ENCODE measurements at places on chromosomes 12 and 14. TPM values are rescaled to one million over a fixed set of nuclear protein-coding genes. Genes with fewer than 3 reads are reported as not detected.

Gene TAC3
- total RNA-seq: not detected

Gene DEGS2
- 0.54 TPM for total RNA-seq

Gene MGAT4C
- 64.8 TPM for total RNA-seq

Gene COX8C
- total RNA-seq: not detected

Gene AICDA
- not detected for total RNA-seq

DNA sequence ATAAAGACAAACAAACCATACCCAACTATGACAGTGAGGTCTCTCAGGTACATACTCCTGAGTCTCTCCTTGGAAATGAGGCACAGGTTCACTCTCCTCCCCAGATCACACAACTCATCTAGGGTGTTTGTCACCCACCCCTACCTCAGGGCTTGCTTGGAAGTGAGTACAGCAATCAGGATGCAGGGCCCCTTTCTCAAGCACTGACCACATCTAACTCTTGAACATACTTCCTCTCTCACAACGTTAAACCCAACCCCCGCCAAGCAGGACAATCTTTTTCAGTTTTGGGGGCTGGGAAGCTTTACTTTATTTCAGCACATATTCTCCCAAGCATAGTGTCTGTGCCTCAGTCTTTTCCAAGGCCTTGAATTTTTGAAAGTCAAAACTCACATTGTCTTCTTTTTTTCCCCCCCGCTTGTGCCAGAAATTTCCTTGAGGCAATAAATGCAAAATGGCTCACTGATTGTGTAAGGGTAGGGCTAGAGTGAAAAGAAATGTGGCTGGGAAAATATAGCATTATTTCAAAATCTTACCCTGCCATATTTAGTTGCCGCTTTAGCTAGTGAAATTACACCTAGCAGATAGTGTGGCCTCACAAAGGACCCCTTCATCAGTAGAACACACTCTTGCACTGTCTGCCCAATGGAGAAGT, 2.4 kb upstream of the GPR65 start:
- no peak overlapping the region for H3K27ac ChIP-seq
- no peaks in the 10 kb centered on the region for H3K27me3 ChIP-seq
- H3K4me3 ChIP-seq: no peak overlapping the region

DNA sequence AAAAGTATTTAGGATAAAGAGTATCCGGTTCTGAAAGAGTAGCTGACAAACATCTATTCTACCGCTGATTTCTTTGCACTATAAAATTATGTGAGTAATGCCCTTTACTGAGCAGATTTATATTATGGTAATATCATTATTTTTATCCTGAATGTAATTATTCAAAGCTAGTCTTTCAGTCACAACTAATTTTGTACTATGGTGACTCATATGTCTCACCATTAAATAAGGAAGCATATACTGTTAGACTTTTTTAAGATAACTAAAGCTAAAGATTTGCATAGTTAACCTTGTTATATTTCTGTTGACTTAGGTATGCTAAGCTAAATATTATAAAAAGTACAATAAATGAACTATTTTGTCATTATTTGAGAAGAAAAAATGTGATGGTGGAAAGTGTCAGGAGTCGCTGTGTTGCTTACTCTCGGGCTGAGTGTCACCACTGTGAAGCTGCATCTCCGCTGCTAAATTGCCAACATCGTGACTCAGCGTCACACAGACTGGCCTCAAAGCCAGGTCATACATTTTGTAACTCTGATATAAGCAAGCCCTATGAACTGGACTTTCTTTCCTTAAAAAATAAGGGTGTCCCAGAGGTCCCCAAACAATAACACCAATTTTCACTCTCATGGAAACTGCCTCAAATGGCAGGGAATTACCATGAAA, 69.1 kb upstream of the SSTR1 start:
- no peaks in the 10 kb centered on the region for H3K4me1 ChIP-seq
- no peak overlapping the region for H3K27ac ChIP-seq
- no peak overlapping the region for H3K4me3 ChIP-seq
- no peaks in the 10 kb centered on the region for H3K36me3 ChIP-seq
- H3K27me3 ChIP-seq: no peaks in the 10 kb centered on the region

GRCh38 chr12:76449583-76449982, 101.4 kb upstream of the BBS10 start:
- H3K27me3 ChIP-seq: no peaks in the 10 kb centered on the region
- no peak overlapping the region for H3K27ac ChIP-seq
- no peaks in the 10 kb centered on the region for H3K4me1 ChIP-seq
- H3K4me3 ChIP-seq: no peak overlapping the region
- no peaks in the 10 kb centered on the region for H3K36me3 ChIP-seq

- no peak for DNase-seq
- H3K4me1 ChIP-seq: no peaks in the 10 kb centered on the region
- H3K27me3 ChIP-seq: no peaks in the 10 kb centered on the region
- H3K27ac ChIP-seq: no peak overlapping the region
- H3K4me3 ChIP-seq: no peak overlapping the region
- no peaks in the 10 kb centered on the region for H3K36me3 ChIP-seq
Observed at GRCh38 chr14:52835122-52835903, 43.9 kb upstream of the GNPNAT1 start.

DNA sequence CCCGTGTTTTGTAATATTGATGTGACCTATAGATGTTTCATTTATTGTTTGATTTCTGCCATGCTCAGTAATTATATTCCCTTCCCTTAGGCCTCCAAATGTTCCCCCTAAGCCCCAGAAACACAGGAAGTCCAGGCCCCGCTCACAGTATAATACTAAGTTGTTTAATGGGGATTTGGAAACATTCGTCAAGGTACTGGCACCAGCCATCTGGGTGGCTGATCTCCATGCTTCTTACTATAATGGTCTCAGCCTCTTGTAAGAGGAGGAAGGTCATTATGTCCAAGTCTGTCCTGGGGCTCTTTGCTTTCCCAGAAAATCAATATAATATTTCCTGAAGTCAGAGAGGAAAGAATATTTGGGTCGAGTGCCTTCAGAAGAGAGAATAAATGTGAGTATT, 130.9 kb downstream of the KICS2 start:
- H3K27me3 ChIP-seq: no peaks in the 10 kb centered on the region
- no peak overlapping the region for H3K27ac ChIP-seq
- H3K36me3 ChIP-seq: no peaks in the 10 kb centered on the region
- DNase-seq: no peak
- H3K4me1 ChIP-seq: peaks cover 15% of the 10 kb centered on the region

DNA sequence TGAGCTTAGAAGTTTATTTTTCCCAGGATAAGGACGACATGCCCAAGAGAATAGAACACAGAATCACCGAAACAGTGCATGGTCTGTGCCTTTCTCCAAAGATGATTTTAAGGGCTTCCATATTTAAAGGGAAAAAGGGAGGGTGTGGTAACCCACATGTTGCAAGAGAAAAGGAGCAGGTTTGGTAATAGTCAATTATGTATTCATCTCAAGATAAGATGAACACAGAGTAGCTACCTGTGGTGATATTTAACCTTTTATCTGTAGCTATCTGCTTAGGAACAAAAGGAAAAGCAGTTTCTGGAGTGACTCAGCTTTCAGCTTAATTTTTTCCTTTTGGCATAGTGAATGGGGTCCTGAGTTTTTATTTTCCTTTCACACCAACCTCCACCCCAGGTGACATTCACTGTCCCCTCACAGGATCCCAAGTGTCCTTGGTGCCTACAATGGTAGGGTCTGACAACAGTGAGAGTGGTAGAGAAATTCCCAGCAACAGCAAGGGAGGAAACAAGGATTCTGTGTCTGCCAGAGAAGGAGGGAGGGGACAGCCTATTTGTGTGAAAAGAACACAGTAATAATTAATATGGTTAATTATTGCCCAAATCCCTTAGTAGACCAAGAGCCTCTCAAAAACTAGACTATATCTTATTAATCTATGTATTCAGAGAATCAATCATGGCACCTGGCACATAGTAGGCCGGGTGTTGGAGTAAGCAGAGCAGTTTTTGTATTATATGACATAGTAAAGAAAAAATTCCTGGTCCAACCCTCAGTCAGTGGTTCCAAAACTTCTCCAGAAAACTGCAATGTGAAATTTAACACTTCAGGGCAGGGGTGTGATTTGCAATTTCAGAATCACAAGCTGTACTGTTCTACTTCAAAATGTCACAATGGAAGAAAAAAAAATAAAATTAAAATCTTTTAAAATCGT, 154.5 kb downstream of the PHLDA1 start:
- peak overlapping the region; percentile 48 for H3K27ac ChIP-seq
- no peak for DNase-seq
- H3K4me3 ChIP-seq: no peak overlapping the region
- no peaks in the 10 kb centered on the region for H3K27me3 ChIP-seq
- no peaks in the 10 kb centered on the region for H3K36me3 ChIP-seq

GRCh38 chr14:30252783-30253674, 305.9 kb upstream of the G2E3 start:
- no peak overlapping the region for H3K4me3 ChIP-seq
- H3K27me3 ChIP-seq: no peaks in the 10 kb centered on the region
- no peaks in the 10 kb centered on the region for H3K4me1 ChIP-seq

- peaks cover 20% of the 10 kb centered on the region for H3K4me1 ChIP-seq
- H3K36me3 ChIP-seq: no peaks in the 10 kb centered on the region
- peak overlapping the region; percentile 97 for H3K27ac ChIP-seq
Observed at GRCh38 chr14:54489731-54490444, 1.1 kb upstream of the GMFB start.

GRCh38 chr12:17661250-17661649, 428.7 kb downstream of the RERGL start:
- H3K4me3 ChIP-seq: no peak overlapping the region
- no peak overlapping the region for H3K27ac ChIP-seq
- no peaks in the 10 kb centered on the region for H3K27me3 ChIP-seq
- H3K36me3 ChIP-seq: no peaks in the 10 kb centered on the region
- no peak for DNase-seq

DNA sequence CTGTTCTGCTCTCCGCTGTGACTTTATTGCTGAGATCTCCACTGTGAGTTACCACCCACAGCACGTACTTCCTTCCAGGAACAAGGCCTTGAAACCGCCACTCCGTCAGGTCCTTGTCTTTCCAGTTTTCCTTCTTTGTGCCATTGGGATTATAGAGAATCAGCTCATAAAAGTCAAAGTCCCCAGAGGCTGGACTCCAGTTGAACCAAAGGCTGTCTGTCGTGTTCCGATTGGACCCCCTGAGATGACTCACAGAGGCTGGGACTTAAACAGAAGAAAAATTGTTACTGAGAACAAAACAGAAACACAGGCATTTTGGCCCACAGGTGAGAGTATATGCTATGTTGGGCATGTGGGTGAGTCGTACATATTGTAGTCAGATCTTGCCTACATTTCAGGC, 76.6 kb downstream of the PTPRB start:
- no peaks in the 10 kb centered on the region for H3K36me3 ChIP-seq
- no peaks in the 10 kb centered on the region for H3K27me3 ChIP-seq
- no peaks in the 10 kb centered on the region for H3K4me1 ChIP-seq
- no peak for DNase-seq

DNA sequence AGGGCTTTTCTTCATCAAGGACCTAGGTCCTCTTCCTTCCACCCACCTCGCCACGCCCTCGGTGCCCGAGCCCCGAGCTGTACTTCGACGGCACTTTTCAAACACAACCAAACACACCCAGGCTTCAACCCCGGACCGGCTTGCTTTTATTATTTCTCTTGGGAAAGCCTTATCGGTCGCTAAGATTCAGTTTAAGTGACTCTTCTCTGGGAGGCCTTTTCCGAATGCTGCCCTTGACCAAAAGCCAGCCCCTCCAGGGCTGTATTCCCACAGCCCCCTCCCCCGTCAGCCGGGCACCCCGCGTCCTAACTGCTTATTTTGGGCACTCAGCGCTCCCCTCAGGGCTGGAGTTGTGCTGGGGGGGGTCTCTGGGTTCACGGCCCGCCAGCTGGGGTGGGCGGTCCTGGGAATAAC, 644 bp upstream of the PPP4R4 start:
- peak overlapping the region; percentile 53 for H3K27ac ChIP-seq

- H3K27ac ChIP-seq: no peak overlapping the region
- H3K27me3 ChIP-seq: no peaks in the 10 kb centered on the region
- no peaks in the 10 kb centered on the region for H3K4me1 ChIP-seq
- DNase-seq: no peak
- H3K36me3 ChIP-seq: no peaks in the 10 kb centered on the region
Observed at GRCh38 chr14:33774723-33775470, 176.0 kb downstream of the EGLN3 start.

DNA sequence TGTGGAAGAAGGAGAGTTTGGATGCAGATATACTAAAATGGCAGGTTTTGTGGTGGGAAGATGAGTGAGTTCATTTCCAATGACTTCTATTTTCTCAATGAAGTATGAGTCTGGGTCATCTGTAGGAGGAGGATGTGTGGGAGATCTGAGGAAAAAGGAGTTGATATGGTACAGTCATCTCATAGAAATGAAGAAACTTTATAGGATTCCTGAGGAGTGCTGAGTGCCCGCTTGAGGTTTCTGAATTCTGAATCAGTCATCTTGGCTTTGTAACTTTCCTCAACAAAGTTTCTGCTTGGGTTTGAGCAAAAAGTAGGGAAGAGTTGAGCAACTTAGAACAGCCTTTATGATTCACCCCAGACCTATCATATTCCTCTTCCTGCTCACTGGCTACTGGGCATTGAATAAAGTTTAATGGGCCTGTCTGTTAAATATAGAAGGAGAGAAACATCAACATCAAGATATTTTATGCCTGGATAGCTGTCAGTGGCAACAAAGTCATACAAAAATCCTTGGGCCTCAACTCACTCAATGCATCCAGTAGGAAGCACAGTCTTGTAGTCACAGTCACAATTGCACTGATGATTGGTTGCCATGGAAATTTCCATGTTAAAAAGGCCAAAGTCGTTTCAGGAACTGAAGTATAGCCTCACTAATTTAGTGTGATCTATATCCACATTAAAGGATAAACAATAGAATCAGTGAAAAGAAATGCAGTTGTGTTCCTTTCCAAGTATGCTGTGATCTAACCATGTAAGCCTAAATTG, 284.7 kb downstream of the DUSP6 start:
- no peak for DNase-seq
- no peak overlapping the region for H3K27ac ChIP-seq
- no peaks in the 10 kb centered on the region for H3K27me3 ChIP-seq

GRCh38 chr14:72844524-72844923, 49.4 kb downstream of the DPF3 start:
- H3K27me3 ChIP-seq: no peaks in the 10 kb centered on the region
- no peaks in the 10 kb centered on the region for H3K36me3 ChIP-seq
- no peak overlapping the region for H3K4me3 ChIP-seq
- H3K27ac ChIP-seq: no peak overlapping the region
- no peak for DNase-seq

GRCh38 chr14:54627540-54628363, 60.8 kb downstream of the SAMD4A start:
- DNase-seq: no peak
- H3K4me1 ChIP-seq: no peaks in the 10 kb centered on the region
- no peaks in the 10 kb centered on the region for H3K27me3 ChIP-seq

DNA sequence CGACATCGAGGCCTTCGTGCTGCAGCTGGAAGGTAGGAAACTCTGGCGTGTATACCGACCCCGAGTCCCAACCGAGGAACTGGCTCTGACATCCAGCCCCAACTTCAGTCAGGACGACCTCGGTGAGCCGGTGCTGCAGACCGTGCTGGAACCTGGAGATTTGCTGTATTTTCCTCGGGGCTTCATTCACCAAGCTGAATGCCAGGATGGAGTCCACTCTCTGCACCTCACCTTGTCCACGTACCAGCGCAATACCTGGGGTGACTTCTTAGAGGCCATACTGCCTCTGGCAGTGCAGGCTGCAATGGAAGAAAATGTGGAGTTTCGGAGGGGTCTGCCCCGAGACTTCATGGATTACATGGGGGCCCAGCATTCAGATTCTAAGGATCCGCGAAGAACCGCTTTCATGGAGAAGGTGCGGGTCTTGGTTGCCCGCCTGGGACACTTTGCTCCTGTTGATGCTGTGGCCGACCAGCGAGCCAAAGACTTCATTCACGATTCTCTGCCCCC, 1.4 kb downstream of the RIOX1 start:
- no peak overlapping the region for H3K4me3 ChIP-seq
- no peaks in the 10 kb centered on the region for H3K36me3 ChIP-seq
- DNase-seq: no peak
- peaks cover 15% of the 10 kb centered on the region for H3K4me1 ChIP-seq

GRCh38 chr14:69687606-69688298, 76.4 kb downstream of the SUSD6 start:
- DNase-seq: no peak
- no peaks in the 10 kb centered on the region for H3K27me3 ChIP-seq
- H3K4me3 ChIP-seq: no peak overlapping the region
- peak overlapping the region; percentile 18 for H3K27ac ChIP-seq

Measured in thyroid gland (tissue), 4 donors.